ENCODE measurements at places on chromosomes 4 and X.

DNA sequence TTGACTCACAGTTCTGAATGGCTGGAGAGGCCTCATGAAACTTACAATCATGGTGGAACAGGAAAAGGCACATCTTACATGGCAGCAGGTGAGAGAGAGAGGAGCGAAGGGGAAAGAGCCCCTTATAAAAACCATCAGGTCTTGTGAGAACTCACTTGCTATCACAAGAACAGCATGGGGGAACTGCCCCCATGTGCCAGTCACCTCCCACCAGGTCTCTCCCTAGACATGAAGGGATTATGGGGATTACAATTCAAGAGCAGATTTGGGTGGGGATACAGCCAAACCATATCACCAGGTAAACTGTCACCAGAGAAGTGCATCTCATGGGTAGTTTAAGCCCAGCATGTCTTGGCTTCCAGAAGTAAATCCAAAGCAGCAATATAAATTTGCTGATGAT lies 7.5 kb upstream of the SMARCA5 start:
- DNase-seq = no peak

GRCh38 chr4:10335050-10335449 lies 122.2 kb downstream of the ZNF518B start:
- DNase-seq = no peak

GRCh38 chr4:70236125-70236524 lies 6.3 kb upstream of the CSN3 start:
- no peak for DNase-seq

- DNase-seq = no peak
These were observed 35.0 kb downstream of the DCX start for GRCh38 chrX:111376897-111377578.

GRCh38 chrX:153074262-153074899 lies 2.1 kb downstream of the PNMA6A start:
- DNase-seq = no peak

- no peak for DNase-seq
These were observed 152.2 kb downstream of the NHS start for GRCh38 chrX:17527135-17527701.

GRCh38 chr4:151568966-151569365 lies 160.0 kb downstream of the FHIP1A start:
- DNase-seq = no peak

DNA sequence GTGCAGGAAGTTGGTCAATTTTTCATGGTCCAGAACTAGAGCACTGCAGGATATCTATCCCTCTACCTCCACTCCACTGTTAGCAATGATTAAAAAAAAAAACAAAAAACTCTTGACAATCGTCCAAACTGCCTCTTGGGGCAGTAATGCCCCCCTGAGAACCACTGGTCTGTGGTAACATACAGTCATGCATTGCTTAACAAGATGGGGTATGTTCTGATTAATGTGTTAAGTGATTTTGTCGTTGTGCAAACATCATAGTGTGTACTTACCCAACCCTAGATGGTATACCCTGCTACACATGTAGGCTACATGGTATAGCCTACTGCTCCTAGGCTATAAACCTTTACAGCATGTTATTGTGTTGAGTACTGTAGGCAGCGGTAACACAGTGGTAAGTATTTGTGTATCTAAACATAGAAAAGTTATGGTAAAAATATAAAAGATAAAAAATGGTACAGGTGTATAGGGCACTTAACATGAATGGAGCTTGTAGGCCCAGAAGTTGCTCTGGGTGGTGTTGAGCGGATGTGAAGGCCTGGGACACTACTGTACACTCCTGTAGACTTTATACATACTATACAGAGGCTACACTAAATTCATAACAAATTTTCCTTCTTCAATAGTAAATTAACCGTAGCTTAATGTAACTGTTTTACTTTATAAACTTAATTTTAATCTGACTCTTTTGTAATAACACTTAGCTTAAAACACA lies 34.1 kb downstream of the ART3 start:
- DNase-seq = no peak

GRCh38 chr4:30461218-30461617 lies 259.0 kb upstream of the PCDH7 start:
- DNase-seq = no peak

DNA sequence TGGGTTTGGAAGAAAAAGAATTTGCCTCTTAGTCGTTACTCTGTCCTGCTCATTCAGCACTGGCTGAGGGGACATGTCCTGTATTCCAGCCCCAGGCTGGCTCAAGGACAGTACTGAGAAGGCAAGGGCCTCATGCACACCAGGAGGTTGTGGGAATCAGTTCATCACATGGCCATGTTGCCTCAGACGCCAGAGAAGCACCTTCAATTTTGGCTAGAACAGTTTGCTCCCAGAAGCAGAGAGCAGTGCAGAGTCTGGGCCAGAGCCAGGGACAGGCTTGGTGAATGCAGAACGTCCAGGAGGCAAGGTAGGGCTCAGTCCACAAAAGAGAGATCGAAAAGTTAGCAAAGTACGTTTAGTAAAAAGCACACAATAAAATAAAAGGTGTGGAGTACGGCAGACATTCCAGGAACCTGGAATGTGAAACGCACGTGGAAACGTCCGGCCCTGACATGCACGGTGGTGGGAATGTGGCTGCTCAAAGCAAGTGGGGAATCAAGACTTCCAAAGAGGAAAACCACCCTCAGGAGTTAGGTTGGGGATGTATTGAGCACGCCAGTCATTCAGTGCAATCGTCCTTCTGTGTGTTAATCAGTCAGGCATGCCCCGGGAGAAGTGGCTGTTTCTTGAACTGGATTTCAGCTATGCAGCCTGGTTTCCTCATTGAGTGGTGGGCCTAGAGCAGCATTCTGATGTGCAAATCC lies 1.2 kb upstream of the SLC2A9 start:
- no peak for DNase-seq

DNA sequence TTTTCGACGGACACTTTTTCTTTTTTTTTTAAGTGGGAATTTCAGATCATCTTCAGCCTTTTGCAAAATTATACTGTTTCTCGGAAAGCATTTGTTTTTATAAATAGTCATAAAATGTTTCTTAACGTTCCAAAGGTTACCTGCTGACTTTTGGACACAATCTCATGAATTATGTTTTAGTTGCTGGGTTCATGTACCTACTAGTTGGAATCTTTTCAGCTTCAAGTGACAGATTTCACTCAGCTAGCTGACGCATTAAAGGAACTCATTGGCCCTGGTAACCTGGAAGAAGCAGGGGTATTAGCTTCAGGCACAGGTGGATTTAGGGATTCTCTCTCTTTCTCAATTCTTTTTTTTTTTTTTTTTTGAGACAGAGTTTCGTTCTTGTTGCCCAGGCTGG lies 66.5 kb downstream of the TMEM131L start:
- DNase-seq = no peak

- DNase-seq = no peak
These were observed 329.2 kb upstream of the HAND2 start for GRCh38 chr4:173859091-173859713.

All from substantia nigra (tissue), 51 donors.